ENCODE measurements at places on chromosomes 11 and 22.
A peak's percentile ranks its signal among the peaks of the same experiment; 100 is the strongest.

DNA sequence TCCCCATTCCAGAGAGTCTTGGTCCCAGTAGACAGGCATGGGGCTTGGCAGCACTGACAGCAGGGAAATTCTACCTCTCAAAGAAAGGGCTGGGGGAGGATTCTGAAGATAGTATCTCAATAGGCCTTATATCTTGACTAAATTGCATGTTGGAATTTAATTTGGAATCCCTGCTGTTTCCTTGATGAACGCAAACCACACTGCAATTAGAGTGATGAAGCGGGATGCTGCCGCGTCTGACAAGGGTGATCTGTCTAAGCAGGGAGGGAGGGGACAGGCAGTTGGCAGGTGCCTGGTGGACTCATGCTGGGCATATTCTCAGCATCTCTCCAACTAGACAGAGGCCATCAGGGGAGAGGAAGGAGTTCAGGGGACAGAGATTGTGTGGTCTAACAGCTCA lies 48.4 kb downstream of the COMMD9 start:
- DNase-seq = no peak

GRCh38 chr11:82004537-82005213 lies 729.0 kb downstream of the FAM181B start:
- DNase-seq = no peak

DNA sequence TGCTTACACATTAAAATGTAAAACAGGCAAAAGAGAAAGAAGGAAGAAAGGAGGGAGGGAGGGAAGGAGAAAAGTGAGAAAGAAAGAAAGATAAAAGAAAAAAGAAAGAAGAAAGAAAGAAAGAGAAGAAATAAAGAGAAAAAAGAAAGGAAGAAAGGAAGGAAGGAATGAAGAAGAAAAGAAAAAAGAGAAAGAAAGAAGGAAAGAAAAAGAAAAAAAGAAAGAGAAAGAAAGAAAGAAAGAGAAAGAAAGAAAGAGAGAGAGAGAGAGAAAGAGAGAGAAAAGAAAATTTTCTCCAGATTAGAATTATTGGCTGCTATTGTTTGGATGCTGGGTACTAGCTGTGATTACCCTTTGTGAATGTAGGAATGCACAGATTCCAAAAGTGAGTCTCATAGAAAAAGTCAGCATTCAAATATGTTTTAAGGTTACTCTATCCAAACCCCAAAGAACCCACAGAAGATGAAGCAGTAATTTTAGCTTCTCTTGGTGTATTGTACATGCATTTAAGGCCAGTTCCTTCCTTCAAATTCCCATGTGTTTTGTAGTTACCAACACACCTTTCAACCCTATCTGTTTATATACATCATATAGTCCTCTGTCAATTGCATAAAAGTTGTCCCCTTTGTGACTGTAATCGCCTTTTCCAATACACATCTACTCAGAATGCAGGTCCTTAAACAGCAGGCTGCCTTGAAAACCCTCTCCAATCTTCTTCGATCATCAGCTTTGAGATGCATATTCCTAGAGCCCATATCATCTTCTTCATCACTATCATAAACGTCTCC lies 789 bp upstream of the FAM111A start:
- DNase-seq = no peak

- DNase-seq = no peak
These were observed 265.8 kb downstream of the TTC28 start for GRCh38 chr22:28413612-28414399.

GRCh38 chr22:19571207-19571795 lies 47.1 kb upstream of the CLDN5 start:
- no peak for DNase-seq

DNA sequence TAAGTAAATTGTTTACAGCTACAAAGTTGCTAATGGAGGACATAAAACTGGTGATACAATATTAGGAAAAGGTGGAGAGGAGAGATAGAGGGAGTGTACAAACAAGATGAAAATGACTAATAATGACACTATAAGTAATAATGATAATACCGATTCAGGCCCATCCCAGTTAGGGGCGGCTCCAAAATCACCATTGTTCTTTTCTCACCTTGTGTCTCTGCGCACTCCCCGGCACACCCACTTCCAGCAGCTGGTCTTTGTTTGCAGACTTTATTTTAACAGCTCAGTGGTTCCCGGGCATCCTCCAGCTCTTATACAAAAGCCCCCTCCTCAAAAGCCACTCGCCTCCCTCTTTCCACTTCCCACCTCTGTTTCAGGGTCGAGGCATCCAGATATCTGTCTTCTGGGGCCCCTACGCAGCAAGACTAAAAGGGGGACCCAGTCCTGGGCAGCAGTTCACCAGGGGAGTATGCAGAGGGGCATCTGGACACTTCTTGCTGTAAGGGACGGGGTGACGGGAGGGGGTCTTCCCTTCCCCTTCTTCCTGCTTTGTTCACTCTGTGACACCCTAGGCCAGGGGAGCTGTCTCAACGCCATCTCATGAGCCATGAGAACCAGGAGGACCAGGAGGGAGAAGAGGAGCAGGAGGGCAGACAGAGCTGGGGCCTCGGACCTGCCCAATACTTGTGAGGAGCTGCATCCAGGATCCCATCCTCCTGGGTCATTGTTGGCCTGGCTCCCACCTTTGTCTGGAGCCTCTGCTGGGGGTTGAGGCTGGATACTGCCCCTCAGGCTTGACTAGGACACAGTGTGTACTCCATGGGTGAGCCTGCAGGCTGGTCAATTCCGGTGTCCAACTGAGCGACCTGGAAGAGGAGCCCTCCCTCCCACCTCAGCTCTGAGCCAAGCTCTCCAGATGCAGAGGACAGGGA lies 2.7 kb downstream of the APOL2 start:
- DNase-seq = no peak

- DNase-seq = no peak
These were observed 24.3 kb downstream of the SUSD2 start for GRCh38 chr22:24205438-24206195.

- DNase-seq = no peak
These were observed 13.5 kb downstream of the TCIRG1 start for GRCh38 chr11:68052137-68052873.

- no peak for DNase-seq
These were observed 108.1 kb upstream of the THY1 start for GRCh38 chr11:119531056-119531455.

GRCh38 chr11:59174664-59175033 lies 2.7 kb downstream of the DTX4 start:
- no peak for DNase-seq

DNA sequence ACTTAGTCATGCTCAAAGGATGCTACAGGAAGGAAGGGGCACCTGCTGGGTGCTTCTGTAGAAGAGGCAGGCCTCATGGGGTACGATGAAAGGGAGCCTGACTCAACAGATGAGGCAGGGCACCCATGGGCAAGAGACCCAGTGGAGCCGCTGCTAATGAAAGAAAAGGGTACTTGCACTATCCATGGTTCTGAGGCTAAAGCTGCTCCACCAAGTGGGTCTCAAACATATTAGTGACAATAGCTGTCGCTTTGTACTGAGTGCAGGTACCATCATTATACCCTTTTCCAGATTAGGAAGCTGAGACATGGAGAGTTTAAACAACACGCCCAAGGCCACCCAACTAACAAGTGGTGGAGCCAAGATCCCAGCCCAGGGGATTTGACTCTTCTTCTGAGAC lies 127.5 kb upstream of the SERPIND1 start:
- DNase-seq = no peak

DNA sequence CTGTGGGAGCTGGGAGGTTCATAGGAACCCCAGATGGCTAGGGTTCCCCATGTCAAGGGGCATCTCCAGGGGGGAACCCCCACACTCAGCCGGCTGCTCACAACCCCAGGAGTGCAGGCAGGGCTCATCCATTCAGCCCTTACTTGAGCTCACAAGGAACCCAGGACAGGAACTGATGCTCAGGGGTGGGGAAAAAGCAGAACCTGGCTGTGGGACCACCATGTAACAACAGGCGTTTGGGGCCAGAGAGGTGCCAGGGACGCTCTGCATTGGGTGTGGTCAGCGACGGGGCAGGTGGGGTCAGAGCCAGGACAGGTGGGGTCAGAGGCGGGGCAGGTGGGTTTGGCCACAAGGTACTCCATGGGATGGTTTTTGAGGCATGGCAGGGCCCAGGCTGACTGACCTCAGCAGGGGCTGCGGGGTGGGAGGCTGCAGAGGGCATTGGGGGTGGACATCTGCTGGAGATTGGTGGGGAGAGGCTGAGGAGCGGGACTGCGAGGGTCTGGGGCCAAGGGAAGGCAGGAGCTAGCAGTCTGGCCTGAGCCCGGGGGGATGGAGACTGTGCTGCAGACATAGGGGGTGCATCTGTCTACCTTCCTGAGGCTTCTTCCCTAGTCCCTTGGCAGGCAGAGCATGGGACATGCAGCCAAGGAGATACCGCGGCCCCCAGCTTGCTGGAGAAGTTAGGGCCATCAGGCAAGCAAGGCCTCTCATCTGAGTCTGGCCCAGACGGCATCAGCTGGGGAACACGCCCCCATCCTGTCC lies 34.0 kb upstream of the CARS1 start:
- DNase-seq = no peak

DNA sequence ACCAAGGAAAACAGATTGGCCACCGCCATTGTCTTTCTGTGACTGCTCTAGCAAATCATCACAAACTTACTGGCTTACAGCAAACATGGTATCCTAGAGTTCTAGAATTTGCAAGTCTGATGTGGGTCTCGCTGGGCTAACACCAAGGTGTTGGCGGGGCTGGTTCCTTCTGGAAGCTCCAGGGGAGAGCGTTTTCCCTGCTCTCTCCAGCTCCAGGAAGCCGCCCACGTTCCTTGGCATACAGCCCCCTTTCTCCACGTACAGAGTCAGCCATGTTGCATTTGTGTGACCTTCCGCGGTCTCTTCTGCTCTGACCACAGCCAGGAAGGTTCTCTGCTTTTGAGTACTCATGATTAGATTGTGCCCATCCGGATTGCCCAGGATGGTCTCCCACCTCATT lies 27.5 kb downstream of the TBC1D22A start:
- no peak for DNase-seq

GRCh38 chr11:111792314-111792713 lies 26.1 kb upstream of the PPP2R1B start:
- DNase-seq = no peak

GRCh38 chr11:91435694-91436395 lies 788.8 kb upstream of the FAT3 start:
- no peak for DNase-seq

- DNase-seq = no peak
These were observed 28.8 kb downstream of the TBC1D22A start for GRCh38 chr22:46791201-46791731.

DNA sequence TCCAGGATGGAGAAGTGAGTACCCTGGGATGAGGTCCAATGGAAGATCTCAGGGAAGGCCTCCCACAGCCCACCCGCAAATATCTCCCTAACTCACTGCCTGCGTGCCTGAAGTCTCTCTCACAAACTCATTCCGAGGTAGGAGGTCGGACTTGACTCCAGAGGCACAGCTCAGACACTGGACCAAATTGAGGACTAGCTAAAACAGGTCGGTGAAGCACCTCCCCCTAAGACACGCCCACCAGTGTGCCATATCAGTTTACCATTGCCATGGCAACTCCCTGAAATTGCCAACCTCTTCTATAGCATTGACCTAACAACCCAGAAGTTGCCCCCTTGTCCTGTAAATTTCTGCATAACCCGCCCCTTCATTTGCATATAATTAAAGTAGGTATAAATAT lies 17.5 kb downstream of the RPL3 start:
- DNase-seq = peak; percentile 18

- DNase-seq = no peak
These were observed 2.4 kb downstream of the CSDC2 start for GRCh38 chr22:41563051-41563711.

- DNase-seq = no peak
These were observed 85.4 kb downstream of the OSBP2 start for GRCh38 chr22:30780026-30780425.

DNA sequence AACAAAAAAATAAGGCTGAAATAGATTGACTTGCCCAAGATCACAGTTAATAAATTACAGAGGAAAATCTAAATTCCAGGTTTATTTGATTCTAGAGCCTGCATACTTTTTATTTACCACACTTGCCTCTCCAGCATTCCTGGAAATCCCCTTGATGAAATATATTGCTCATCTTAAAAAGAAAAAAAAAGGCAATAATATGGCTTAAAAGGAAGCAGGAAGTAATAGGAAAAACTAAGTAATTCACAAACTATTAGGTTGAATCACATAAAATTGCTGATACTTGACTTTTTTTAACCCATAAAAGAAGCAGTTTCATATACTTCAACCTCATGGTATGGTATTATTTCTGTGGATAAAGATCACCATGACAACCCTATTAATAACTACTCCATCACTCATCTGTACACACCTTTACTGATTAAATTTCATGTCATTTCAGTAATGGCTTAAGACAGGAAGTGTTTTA lies 52.9 kb downstream of the COPB1 start:
- DNase-seq = no peak

DNA sequence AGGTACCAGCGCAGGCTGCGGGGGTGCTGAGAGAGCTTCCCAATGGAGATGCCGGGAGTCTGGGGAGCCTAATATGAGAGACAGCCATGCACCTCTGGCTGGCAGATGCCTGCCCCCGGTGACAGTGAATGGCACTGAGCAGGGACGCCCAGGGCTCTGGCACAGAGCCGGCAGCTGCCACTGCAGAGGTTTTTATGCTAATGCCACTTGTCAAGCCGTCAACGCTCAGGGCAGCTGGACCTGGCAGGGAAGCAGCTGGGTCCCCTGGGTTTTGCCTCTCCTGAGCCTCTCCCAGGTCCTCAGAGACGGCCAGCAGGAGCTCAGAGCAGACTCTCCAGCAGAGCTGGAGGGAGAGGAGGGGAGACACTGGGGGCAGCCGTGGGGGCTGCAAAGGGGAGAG lies 573.6 kb downstream of the BUD13 start:
- DNase-seq = peak; percentile 89

DNA sequence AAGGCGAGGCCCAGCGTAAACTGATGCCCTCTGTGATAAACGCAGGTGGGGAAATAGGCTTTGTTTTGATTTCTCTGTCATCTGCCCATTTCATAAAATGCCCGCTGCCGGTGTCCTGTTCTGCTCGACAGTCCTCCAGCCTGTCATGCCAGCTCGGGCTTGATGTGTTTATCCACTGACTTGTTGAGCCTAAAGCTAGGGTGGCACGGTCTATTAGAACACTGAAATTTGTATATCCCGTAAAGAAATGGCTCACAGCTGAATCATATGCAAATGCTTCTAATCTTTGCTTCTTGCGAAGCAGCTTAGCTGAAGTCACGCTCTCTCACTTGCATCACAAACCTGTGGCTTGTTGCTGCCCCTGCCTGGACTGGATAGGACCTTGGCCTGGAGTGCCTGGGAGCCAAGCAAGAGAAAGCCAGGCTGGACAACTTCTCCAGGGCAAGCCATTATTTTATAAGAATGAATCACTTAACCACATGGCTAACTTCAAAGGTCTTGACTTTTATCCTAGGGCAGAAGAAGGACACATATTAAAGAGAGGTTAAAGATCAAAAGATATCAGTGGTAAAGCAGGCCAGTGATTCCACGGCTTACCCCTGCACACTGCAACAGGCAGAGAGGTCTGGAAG lies 33.1 kb downstream of the EHF start:
- DNase-seq = no peak

DNA sequence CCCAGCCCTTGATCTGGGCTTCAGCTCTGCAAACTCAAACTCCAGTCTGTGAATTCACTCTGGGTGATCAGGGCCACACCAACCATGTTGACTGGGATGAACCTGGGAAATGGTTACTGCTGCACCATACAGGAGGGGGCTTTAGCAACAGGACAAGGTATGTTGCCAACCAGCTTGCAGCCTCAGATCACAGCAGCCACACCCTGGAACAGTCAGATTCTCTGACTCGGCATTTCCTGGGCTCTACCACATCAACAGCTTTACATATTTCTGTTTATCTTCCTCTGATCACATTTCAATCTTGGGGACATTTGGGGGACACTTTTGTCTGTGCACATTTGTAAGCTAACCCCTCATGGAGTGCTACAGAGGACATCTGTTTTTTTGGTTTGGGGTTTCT lies 267.0 kb upstream of the NCAM1 start:
- DNase-seq = no peak
